ENCODE measurements at places on chromosomes 3 and 15.
A peak's percentile ranks its signal among the peaks of the same experiment; 100 is the strongest.

- no peak for DNase-seq
These were observed 347.2 kb upstream of the TPRG1 start for GRCh38 chr3:188824566-188824965.

DNA sequence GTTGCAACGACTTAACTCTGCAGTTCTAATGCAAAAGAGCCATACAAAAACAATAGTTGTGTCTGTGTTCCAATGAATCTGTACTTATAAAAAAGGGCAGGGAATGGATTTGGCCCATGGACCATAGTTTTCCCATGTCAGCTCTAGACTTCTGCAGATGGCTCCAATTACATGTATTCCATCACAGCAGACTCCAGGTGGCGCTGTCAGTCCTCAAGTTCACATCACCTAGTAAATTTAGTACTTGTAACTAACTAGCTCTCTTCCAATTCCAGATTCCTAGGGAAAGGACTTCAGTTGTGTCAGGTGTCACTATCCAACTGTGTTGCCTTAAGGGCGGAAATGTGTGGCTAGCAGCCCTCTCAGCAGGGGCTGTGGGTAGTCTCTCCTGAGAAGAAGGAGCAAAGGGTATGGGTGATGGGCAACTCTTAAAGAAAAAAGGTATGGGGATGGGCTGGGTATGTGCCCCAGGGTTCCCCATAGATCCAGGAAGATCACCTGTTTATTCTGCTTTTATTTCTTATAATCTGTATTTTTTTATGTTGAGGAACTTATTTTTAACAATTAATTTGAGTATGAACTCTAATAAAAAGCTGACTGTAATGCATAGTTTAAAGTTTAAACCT lies 36.2 kb downstream of the BBS4 start:
- DNase-seq, result peak; percentile 85

GRCh38 chr15:47288794-47289193 lies 428.5 kb upstream of the SEMA6D start:
- peak; percentile 66 for DNase-seq

GRCh38 chr3:174846055-174846454 lies 13.1 kb upstream of the NAALADL2 start:
- no peak for DNase-seq

- DNase-seq, result peak; percentile 49
These were observed 2.6 kb upstream of the IL20RB start for GRCh38 chr3:136954980-136955780.

- DNase-seq, result no peak
These were observed 71.0 kb downstream of the PBRM1 start for GRCh38 chr3:52614689-52615088.

GRCh38 chr3:61612211-61613194 lies 51.1 kb downstream of the PTPRG start:
- peak; percentile 86 for DNase-seq

DNA sequence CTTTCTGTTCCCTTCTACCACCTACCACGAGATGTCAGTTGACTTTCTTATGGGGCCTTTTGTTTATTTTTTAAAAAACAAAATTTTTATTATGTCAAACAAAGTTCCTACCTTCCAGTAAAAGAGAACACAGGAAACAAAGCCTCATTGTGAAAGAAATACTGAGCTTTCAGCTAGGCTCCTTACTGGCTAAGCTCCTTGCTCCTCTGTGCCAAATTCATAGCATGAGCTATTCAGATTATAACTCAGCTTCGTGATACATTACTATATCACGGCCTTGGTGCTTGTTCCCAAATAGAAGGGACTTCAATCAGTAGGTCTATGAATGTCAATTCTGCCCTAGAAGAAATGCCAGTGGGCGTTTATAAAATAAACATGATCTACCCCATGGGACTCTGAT lies 145.8 kb upstream of the CHRM5 start:
- DNase-seq, result no peak

DNA sequence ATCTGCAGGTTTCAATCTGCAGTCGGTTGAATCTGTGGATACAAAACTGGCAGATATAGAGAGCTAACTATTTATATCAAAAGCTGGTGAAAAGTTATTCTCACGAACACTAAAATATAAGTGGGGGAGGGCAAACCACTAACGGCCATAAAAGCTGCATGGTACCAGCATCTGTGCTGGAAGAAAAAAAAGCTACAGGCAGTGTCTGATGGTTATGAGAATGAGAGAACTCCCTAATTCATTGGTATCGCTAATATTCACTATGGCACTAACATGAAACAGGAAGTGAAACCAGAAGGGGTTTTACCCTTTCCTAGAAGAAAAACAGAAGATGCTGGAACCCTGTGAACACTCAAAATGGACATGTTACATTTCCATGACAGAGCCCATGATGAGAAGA lies 15.9 kb downstream of the CEP70 start:
- no peak for DNase-seq

DNA sequence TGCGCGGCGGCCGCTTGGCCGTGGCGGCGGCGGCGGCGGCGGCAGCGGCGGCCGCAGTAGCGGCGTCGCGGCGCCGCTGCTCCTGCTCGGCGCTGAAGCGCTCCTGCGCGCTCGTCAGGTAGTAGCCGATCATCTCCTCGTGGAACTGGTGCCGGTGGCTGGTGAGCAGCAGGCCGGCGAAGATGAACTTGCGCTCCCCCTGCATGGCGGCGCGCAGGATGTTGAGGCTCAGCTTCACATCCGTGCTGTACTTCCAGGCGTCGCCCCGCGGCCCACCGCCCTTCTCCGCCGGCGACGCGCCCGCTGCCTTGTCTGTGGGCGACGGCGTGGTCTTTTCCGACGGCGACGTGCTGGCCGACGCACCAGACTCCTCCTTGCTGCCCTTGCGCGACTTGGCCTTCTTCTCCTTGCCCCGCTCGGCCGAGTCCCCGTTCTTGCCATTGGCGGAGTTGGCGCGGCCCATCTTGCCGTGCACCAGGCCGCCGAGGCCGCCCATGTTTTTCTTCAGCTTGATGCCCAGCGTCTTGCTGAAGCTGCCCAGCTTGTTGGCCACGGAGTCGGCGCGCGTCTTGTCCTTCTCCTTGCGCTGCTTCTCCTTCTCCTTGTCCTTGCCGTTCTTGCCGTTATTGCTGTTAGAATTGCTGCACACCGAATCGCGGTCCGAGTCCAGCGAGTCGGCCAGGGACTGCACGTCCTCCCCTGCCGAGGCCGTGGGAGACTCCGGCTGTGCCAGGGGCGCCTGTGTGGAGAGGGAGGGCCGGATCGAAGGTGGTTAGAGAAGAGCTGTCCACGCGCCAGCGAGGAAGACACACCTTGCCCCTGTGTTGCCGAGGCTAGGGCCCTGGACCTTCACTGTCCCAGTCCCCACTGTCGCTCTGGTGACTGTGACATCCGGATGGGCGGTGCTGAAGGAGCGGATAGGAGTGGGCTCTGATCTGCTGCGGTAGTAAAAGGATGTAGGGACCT lies 157.6 kb downstream of the KLF13 start:
- peak; percentile 45 for DNase-seq

GRCh38 chr15:85649372-85649771 lies 145.4 kb downstream of the KLHL25 start:
- DNase-seq, result peak; percentile 67

- DNase-seq, result no peak
These were observed 40.9 kb downstream of the AKAP13 start for GRCh38 chr15:85421116-85421925.

- DNase-seq, result no peak
These were observed 68.0 kb downstream of the CASR start for GRCh38 chr3:122251428-122251827.

GRCh38 chr3:127551178-127551577 lies 39.4 kb downstream of the TPRA1 start:
- no peak for DNase-seq

DNA sequence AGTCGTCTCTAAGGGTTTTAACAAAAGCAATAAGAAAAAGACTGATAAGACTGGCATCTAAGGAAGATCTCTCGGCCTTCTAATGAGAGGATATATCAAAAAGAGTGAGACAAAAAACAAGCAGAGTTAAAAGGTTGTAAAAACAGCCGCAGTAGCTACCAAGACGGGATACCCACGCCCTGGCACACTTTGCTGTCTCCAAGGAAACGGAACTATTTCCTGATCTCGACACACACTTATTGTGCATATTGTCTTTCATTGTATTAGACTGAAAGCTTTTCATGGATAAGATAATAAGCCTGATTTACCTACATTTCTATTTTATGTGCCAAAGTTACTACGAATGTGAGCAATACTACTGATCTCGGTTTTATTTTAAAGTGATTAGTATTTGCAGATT lies 161.5 kb upstream of the MCTP2 start:
- no peak for DNase-seq

GRCh38 chr15:96867992-96868391 lies 537.5 kb downstream of the NR2F2 start:
- no peak for DNase-seq

DNA sequence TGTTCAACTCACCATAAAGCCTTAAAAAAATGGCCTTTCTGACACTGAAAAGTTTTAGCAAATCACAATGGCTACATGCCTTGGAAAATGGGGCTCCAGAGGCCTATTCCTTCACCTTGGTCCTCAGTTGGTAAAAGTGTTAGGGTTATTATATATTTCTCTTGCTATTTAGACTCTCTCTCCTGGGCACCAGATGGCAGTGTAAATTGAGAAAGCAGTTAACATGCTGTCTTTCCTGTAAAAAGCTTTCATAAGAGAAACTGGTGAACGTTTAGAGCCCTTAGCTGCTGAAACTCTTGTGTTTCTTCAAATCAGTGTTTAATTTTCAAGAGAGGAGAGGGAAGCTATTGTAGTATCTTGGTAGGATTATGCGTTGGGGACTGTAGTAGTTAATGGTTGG lies 89.9 kb downstream of the LRTM1 start:
- DNase-seq, result no peak

DNA sequence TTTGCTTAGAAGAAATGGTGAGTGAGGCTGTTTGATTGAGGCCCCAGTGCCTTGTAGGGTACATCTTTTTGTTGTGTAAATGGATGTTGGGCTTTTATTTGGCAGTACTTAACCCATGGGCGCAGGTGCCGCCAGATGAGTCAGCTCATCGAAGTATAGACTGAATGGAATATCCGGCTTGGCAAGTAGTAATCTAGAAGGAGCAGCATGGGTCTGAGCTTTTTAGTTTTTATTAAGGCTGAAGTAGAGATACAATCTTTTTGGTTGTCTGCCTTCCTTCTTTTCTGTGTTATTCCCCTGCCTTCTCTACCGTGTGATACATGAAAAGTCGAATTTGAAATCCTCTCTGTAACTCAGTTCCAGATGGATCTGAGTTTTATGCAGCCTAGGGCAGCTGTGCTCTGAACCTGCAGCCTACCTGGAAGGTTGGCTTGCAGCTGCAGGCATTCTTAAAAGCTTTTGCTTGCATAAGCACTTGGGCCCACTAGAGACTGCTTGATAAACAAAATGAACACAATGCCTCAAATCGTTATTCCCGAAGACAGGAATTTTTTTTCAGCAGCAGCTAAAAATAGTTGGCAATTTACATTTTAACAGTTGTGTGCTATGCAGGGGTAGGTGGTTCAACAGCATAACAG lies 177.5 kb upstream of the CGNL1 start:
- peak; percentile 69 for DNase-seq

- DNase-seq, result no peak
These were observed 10.6 kb upstream of the CHD2 start for GRCh38 chr15:92889390-92890107.

- DNase-seq, result no peak
These were observed 173.9 kb upstream of the ADAMTS9 start for GRCh38 chr3:64861684-64862083.

- no peak for DNase-seq
These were observed 29.8 kb upstream of the FURIN start for GRCh38 chr15:90838544-90838943.

- DNase-seq, result no peak
These were observed 13.1 kb upstream of the SETD5 start for GRCh38 chr3:9384141-9384828.

DNA sequence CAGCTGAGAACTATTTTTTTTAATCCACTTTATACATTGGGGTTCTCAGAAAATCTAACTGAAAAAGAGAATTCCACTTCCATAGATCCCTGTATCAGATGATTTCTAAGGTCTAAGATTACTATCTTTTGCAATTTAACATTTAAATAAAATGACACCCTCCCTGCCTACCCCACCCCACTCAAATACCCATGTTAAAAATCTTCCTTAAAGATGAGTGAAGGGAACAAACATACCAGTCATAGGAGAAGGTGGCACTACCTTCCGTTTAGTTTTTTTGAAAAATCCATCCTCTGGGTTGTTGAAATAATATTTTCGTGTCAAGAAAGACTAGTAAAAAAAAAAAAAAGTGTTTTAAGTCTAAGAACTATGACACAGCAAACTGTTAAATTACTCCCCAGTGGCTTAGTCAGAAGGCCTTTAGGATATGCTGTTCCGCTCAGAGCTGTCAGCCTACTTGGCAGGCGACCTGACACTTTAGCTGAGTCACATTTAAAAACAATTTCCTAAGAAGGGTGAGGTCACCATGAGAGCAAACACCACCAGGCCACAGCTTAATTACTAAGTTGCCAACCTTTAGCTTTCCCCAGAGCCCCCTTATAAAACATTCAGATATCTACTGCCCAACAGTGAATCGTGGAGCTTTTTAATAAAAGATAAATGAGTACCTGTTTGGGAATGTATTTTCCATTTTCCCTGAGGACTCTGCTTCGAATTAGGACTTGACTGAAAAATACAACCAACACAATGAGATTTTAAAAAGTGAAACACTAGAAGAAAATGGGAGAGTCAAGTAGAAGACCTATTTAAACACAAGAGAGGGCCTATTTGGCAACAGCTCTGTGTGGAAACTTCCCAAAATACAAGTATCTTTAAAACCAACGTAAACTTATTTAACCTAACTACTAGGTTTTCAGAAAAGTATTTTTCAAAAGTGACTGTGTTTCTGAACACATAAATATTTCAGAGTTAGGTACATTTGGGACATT lies 9.6 kb downstream of the EMC3 start:
- DNase-seq, result peak; percentile 90

GRCh38 chr3:184426691-184427141 lies 46.9 kb downstream of the CHRD start:
- no peak for DNase-seq

DNA sequence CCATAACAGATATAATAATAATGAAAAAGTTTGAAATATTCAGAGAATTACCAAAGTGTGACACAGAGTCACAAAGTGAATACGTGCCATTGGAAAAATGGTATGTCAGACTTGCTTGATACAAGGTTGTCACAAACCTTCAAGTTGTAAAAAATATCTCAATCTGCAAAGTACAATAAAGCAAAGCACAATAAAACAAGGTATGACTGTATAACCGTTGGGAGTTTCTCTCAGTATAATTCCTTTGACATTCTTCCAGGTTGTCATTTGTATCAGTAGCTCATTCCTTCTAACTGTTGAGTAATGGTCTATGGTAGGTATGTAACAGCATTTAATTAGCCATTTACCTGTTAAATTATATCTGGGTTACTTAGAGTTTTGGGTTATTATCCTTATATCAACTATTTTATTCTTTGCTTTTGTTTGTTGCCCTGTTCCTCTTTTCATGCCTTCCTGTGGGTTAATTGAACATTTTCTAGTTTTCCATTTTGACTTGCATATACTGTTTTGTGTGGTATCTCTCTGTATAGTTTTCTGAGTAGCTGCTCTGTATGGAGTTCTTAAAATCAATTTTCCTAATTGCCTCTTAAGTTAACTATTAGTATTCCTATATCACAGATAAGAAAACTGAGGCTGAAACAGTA lies 112.5 kb downstream of the SUCNR1 start:
- DNase-seq, result no peak

- DNase-seq, result no peak
These were observed 1.1 kb downstream of the ADPGK start for GRCh38 chr15:72782274-72783003.

GRCh38 chr3:186108106-186108940 lies 566 bp downstream of the ETV5 start:
- peak; percentile 90 for DNase-seq

All from mesendoderm (in vitro differentiated cells).